Astrocyte of the hippocampus (primary cell): ENCODE measurements at places on chromosomes 2 and 18.
A peak's percentile ranks its signal among the peaks of the same experiment; 100 is the strongest.

- no peak for DNase-seq
Observed at GRCh38 chr18:67652288-67652687, 135.8 kb upstream of the DSEL start.

- DNase-seq, result peak; percentile 22
Observed at GRCh38 chr2:69253112-69253511, 133.9 kb downstream of the GFPT1 start.

GRCh38 chr2:47601568-47601967 is 181.4 kb upstream of the MSH6 start:
- DNase-seq, result no peak

GRCh38 chr2:200377355-200378336 is 71.2 kb downstream of the SPATS2L start:
- no peak for DNase-seq

GRCh38 chr2:181594322-181594721 is 62.6 kb downstream of the CERKL start:
- no peak for DNase-seq

GRCh38 chr2:237065071-237065377 is 20.7 kb upstream of the COPS8 start:
- no peak for DNase-seq
